ENCODE measurements at places on chromosomes 16 and 17.

- DNase-seq: no peak
These were observed 393.1 kb upstream of the ASIC2 start for GRCh38 chr17:33686171-33686570.

GRCh38 chr16:52727441-52727840 lies 180.5 kb upstream of the TOX3 start:
- no peak for DNase-seq

DNA sequence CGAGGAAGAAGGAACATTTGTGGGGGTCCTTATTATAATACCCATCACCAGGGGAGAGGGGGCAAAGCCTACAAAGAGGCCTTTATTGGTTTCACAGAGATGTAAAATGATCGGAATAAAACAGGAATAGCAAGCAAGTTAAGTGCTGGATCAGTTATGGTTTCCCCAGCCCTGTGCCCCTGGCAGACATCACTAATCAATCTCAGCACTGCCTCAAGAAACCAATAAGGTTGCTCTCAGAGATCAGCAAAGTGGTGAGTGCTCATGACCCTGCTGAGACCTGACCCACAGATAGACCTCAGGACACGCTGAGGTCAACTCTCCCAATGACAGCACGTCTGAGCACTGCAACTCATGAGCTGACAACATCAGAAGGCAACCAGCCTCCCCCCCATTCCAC lies 66.3 kb downstream of the ZNF423 start:
- DNase-seq: no peak

- DNase-seq: no peak
These were observed 362.0 kb downstream of the SEC14L1 start for GRCh38 chr17:77502626-77503292.

GRCh38 chr17:18262641-18263040 lies 2.2 kb downstream of the MIEF2 start:
- DNase-seq: no peak

GRCh38 chr17:74543891-74544760 lies 1.8 kb downstream of the CD300C start:
- no peak for DNase-seq

DNA sequence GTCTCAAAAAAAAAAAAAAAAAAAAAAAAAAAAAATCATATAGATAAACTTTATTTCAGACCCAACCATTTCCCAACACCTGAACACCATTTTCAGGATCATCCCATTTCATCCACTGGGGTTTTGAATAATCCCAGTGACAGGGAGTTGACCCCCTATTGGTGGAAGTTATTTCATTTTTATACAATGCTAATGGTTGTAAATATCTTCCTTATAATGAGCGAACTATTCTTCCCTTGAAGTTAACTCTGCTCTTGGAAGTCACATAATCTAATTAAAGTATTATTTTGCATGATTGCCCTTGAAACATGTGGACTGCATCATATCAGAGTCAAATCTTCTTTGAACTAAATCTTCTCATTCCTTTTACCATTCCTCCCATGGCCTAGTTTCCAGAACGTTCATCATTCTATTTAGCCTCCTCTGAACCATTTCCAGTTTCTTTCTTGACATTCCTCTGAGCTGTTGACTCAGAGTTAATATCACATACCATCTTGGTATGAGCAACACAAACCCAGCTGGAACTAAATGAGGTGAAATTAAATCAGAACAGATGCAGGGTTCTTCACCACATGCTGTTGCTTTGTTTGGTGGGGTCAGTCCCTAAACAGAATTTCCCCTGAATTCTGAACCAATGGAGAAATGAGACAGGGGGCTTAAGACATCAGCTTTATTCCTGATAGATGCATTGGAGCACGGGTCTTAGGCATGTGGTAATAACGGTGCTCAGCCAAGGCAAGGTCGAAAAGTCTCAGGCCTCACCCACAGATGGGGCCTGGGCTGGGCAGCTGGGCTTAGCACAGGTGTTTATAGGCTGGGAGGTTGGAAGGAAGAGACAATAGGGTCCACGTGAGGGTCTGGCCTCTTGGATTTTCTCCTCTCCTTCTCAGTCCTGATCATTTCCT lies 8.9 kb downstream of the HSD17B2 start:
- no peak for DNase-seq

GRCh38 chr16:49491771-49492761 lies 118.5 kb downstream of the C16orf78 start:
- no peak for DNase-seq

DNA sequence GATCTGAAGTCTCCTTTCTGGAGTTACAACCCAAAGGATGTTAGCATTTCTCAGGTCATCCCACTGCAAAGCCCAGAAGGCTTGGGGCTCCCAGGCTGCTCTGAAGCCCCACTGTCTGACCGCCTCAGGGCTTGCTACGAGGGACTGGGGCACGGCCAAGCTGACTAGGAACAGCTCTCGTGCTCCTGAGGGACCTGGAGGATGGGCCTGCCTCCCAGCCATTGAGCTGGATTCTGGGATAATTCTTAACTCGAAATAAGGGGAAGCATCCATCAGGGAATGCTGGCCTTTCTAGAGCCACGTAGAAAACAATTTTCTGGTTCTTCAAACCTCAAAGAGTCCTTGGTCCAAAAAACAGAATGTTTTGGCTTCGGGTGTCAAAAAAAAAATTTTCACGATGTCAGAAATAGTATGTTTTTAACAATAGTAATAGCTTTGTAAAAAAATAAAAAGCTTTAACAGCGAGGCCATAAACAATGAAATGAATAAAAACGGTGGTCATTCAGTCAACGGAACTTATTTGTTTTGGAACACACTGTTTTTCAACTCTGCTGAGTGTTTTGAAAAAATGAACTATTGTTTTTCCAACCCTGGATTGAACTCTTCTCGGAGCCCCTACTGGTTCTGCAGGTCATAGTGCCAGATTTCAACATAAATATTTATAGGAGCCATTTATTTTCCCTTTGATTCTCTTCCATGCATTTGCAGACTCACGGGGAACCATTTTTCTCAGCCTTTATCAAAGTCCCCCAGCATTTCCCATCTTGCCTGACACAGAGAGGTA lies 16.4 kb upstream of the HERPUD1 start:
- no peak for DNase-seq

DNA sequence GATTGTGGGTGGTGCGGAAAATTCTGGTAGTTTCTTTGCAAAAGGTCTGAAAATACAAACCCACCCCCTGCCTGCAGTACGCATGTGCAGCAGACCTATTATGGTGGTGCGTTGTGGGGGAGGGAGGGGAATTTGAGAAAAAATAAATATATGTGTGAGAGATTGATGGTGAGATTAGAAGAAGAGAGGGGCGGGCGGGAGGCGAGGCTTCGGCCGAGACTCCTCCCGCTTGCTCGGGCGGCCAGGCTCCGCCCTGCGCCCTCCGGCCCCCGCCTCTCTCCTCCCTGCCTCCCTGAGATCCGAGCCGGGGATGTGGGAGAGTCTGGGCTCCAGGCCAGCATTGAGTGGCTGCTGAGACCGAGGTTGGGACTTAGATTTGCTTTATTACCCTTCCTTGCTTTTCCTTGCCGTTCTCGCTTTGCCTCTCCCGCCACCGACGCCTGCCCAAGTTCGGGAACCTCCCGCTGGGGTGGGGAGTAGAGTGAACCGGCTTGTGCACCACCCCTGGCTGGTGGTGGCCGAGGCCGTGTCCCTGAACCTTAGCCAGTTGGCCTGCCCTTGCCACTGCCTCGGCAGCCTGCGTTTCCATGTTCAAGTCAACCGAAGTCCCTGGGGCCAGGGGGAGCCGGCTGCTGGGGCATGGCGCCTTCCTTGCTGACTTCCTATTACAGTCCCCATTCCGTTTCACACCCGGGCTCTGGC lies 956 bp upstream of the CHD3 start:
- peak; percentile 80 for DNase-seq

Measured in stimulated activated CD8-positive, alpha-beta memory T cell treated with anti-CD3 and anti-CD28 coated beads, Interleukin-4, amount 100 ng/mL, for 1 hour (primary cell).